Activated CD8-positive, alpha-beta memory T cell treated with anti-CD3 and anti-CD28 coated beads for 1 hour (primary cell): ENCODE measurements at places on chromosomes 7 and 10.
A peak's percentile ranks its signal among the peaks of the same experiment; 100 is the strongest.

DNA sequence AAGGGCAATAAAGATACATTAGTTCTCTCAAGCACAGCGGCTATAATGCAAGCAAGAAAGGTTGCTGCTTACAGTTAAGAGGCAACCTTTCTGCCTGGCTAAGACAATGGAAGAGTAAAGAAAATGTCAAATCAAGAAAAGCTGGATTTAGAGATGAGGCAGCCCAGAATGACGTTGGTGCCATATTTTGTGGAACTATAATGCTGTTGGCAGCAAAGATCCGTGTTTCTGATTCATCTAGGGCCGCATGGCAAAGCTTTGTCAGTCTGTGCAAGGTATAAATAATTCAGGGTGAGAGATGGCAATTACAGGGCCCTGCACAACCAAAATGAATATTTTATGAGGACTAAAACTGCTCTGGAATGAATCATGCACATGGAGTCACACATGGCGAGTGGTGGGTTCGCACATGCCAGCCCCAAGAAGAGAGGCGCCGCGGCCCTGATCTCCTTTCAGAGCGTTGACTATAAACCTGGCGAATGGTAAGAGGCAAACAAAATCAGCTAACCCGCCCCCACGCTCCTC lies 76.6 kb downstream of the EBF3 start:
- DNase-seq, result no peak

DNA sequence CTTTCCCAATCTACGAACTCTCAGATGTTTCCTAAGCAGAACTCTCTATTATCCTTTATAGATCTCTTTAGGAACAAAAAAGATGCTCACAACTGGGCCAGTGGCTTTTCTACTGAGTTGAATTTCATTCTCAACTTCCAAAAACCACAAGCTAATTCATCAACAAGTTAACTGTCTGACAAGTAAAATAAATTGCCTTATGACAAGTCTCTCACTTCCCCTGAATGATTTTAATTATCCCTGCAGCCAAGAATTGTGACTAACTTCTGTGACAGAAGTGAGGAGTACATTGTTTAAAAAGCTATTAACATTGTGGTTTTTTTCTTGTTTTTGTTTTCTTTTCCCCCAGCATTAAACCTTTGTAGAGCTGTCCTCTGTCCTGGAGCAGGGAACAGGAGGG lies 343.1 kb downstream of the HPSE2 start:
- no peak for DNase-seq

- DNase-seq, result no peak
Observed at GRCh38 chr7:126804604-126805003, 448.1 kb downstream of the GRM8 start.

- no peak for DNase-seq
Observed at GRCh38 chr7:31335884-31336201, 4.7 kb downstream of the NEUROD6 start.

- DNase-seq, result no peak
Observed at GRCh38 chr10:79378383-79378646, 31.0 kb downstream of the PPIF start.

GRCh38 chr10:94282369-94282768 lies 80.4 kb downstream of the NOC3L start:
- DNase-seq, result no peak

GRCh38 chr7:80161466-80161865 lies 26.8 kb downstream of the GNAI1 start:
- no peak for DNase-seq

DNA sequence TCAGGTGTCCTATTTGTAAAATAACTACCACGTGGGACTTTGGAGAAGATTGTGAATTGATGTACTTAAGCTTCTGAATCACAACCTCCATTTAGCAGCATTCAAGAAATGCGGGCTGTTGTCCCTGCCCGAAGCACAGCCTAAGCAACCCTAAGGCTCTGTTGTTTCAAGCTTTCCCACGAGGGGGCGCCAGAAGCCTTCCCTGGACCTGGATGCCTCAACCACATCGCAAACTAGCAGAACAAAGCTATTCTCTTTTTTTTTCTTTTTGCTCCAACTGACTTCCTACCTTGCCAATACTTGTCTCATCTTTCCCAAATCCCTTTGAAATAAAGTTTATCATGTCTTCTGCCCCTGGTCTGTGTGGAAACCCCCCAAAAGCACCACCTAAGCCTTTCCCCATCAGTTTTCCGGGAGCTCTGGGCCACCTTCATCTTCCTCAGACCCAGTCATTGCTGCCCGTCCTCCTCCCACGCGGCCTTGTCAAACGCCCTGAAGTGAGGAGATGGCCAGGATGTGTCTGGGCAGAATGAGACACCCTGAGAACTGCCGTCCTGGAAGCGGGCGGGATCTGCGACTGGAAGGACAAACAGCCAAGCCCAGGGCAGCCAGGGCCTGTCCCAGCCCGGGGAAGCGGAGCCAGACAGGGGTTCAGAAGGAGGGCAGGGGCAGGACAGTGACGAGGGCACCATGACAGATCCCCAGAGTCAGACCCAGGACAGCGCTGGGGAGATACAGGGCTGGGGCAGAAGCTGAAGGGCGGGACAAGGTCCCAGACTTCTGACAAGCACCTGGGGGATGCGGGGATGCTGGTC lies 112.7 kb downstream of the SLIT1 start:
- DNase-seq, result peak; percentile 33

DNA sequence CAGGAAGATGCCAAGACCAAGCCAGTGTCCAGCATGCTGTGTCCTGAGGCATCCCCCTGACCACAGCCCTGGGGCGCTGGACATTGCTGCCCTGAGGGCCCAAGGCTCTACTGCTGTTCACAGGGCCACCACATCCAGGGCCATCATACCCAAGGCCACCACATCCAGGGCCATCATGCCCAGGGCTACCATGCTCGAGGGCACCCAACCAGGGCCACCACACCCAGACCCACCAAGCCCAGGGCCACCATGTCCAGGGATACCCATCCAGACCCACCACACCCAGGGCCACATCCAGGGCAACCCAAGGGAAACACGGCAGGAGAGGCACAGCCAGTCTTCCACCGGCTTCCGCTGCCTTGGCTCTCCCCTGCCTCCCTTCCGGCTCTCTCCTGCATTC lies 17.1 kb downstream of the STK32C start:
- DNase-seq, result no peak

- DNase-seq, result no peak
Observed at GRCh38 chr10:103442031-103442461, 10.1 kb downstream of the CALHM2 start.

GRCh38 chr10:79457256-79457785 lies 11.9 kb upstream of the ZCCHC24 start:
- DNase-seq, result no peak

GRCh38 chr7:130337410-130337971 lies 7.1 kb upstream of the CPA5 start:
- no peak for DNase-seq

DNA sequence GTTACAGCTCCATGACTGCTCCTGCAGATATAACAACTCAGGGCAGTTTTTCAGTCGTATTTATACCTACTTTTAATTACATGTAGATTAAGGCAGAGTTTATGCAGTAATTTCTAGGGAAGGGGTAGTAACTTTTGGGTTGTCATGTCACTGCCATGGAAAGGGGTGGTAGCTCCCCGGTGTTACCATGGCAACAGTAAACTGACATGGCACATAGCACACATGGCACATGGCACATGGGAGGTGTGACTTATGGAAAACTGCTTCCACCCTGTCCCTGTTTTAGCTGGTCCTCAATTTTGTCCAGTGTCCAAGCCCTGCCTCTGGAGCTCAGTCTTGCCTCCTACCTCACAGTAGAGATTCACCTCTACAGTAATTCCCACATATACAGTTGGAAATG lies 3.9 kb upstream of the TOMM7 start:
- no peak for DNase-seq

GRCh38 chr10:122181041-122181732 lies 89.9 kb upstream of the BTBD16 start:
- no peak for DNase-seq

GRCh38 chr10:95445223-95445836 lies 115.8 kb downstream of the SORBS1 start:
- no peak for DNase-seq

GRCh38 chr10:131141207-131141606 lies 170.3 kb downstream of the TCERG1L start:
- DNase-seq, result no peak
